ENCODE measurements at places on chromosomes 3 and 15.

- no peak for DNase-seq
These were observed 200.5 kb upstream of the TPM1 start for GRCh38 chr15:62841891-62842559.

DNA sequence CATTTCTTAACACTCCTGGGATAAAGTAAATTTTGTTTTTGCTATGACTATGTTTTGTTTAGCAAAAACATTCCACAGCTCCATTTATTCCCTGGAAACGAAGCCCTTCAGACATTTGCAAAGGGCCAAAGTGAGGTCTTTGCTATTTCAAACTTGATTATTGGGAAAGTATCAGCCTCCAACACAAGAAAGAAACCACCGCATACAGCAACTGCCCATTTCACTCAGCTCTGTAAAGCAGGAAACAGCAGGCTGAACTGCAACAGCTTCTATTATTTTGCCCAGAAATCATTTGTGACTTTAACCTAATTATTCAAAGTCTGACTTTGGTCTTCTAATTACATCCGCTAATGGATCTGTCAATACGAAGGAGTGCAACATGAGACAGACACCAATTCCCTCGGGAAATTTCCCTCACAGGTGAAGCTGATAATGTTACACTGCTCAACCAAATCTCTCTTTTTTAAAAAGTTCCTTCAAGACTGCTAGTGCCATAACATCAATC is 72.1 kb downstream of the RFTN1 start:
- DNase-seq, result no peak

- no peak for DNase-seq
These were observed 540 bp upstream of the PPP1R2 start for GRCh38 chr3:195543500-195544229.

DNA sequence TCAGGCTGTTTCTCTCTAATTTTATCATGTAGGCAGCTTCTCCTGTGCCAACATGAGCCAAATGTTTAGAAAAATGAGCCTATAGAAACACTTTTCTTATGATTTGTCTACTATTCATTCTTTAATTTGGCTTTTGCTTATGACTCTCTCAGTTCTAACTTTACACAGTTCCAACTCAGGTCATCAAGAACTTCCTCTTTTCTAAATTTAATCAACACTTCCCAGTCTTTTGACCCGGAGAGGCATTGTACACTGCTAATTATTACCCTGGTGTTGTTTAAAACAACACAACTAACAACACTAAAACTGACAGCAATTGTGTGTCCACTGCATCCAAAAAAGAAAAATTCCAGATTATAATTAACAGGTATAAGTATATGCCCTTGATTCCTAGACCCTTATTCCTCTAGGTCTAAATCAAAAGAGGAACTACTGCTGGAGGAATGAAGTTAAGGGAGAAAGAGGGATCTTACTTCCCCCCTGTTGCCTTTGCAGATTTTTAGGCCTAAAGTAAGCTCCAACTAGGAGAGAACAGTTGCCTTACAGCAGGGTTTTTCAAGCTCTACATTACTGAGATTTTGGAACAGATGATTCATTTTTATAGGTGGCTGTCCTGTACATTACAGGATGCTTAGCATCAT is 332.2 kb upstream of the GOLIM4 start:
- no peak for DNase-seq

DNA sequence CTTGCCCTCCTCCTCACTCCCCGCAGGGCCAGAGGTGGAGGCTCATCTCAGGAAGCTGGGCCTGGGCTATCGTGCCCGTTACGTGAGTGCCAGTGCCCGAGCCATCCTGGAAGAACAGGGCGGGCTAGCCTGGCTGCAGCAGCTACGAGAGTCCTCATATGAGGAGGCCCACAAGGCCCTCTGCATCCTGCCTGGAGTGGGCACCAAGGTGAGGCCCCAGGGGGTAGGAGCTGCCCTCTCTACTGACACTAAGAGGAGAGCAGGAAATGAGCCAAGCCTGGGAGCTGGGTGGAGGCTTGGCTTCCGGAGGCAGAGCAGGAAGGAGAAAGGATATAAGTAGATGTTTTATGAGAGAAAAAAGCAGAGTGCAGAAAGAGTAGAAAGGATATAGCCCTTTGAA is 4.9 kb downstream of the OGG1 start:
- no peak for DNase-seq

- DNase-seq, result no peak
These were observed 103.8 kb downstream of the FBLN2 start for GRCh38 chr3:13652728-13653127.

DNA sequence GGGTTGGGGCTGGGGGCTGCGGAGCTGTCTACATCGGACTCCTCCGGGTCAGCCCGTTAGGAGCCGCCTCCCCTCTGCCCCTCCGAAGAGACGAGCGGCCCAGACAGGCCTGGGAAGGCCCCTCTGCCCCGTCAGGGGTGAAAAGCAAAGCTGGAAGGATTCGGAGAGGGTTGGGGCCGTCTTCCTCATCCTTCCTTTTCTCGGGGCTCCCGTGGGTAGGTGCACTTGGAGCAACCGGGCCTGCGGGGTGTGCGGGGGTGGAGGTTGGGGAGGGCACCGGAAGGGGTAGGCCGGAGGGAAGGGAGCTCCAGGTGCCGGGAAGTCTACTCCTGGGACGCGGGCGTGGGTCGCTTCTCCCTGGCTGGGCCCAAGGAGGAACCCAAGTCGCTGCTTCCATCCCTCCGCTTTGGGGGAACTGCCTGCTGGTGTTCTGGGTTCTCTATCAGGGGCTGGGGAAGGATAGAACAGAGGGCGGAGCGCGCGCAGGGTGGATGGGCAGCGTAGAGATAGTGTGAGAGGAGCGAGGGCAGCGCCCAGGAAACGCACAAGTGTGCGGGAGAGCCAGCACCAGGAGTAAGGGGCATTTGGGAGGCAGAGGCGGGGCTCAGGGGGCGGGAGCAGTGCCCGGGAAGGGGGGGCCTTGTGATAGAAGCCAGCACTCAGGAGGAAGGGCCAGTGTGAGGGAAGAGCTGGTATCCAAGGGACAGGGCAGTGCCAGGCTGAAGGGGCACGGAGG is 590 bp downstream of the POLR2H start:
- peak; percentile 16 for DNase-seq

- DNase-seq, result no peak
These were observed 147.9 kb upstream of the ABI3BP start for GRCh38 chr3:101141135-101141534.

- DNase-seq, result no peak
These were observed 61.2 kb upstream of the STRIT1 start for GRCh38 chr3:155354658-155355057.

GRCh38 chr3:171824116-171824515 is 13.8 kb upstream of the PLD1 start:
- no peak for DNase-seq

- DNase-seq, result no peak
These were observed 70.4 kb upstream of the THRB start for GRCh38 chr3:24565053-24565452.

DNA sequence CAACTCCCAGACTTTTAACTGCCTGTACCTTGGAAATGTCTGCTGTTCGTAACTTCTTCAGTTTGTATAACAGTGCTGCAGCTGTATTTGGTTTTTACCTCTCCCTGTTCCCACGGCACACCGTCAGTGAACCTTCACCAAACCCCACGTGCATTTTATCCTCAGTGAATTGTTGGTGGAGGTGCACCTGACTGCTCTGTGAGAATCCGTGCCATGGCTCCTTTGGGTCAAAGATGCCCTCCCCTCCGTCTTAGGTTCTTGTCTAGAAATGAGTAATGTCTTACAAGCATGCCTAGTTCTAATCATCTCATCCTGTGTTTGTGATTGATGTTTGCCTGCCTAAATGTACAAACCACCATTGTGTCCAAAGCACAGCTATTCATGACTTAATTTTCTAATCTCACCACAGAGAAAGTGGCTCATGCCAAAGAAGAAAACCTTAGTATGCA is 28.2 kb downstream of the TPM1 start:
- no peak for DNase-seq

- peak; percentile 91 for DNase-seq
These were observed 152.9 kb downstream of the TPRG1 start for GRCh38 chr3:189324538-189325138.

DNA sequence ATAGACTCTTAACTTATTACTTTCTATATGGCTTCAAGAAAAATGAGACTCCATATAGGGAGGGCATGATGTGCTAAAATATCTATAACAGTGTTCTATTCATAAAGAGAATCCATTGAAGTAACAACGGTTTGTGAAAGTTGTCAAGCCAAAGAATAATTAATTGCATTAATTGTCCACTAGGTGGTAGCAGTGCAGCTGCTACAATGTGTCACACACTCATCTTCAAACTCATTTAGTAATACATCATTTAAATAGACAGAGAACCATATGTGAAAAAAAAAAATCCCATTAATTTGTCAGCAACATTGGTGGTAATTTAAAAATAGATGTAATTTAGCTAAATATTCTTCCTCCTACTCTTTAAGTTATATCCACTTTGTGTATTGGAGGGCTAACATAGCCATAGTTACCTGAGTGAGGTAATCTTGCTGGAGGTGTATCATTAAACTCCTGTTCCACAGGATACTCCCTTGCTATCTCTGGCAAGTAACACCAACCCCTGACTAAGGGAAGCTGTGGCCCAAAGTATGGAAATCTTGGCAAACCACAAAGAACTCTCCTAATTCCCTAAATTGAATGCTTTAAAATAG is 3.7 kb upstream of the CPA3 start:
- DNase-seq, result peak; percentile 12

DNA sequence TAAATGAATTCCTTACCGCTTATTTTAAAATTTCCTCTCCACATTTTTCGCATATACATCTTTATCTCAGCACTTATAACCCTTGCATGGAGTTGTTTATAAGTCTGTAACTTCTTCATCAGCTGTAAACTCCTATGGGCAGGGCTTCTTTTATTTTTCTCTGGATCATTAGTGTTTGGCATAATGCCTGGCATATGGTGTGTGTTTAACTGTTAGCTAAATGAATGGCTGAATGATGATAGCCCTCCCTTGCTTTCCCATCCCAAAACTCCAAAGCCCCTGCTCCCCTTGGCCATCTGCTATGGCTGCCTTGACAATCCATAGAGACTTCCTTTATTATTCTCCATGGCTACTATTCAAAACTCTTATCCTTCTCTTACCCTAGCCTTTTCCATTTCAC is 48.1 kb upstream of the SEMA6D start:
- DNase-seq, result no peak

All from CD4-positive, alpha-beta T cell treated with Interleukin-15 for 4 hours (primary cell).